Upper lobe of right lung (tissue), 1 donor: ENCODE measurements at places on chromosomes 2 and 18. TPM values are rescaled to one million over a fixed set of nuclear protein-coding genes. Genes with fewer than 3 reads are reported as not detected.
A peak's percentile ranks its signal among the peaks of the same experiment; 100 is the strongest.

BMP10 gene
- 1.4 TPM for total RNA-seq

MDH1 gene
- total RNA-seq: 103 TPM

GRCh38 chr2:29420464-29420863 lies 305.2 kb downstream of the CLIP4 start:
- H3K4me1 ChIP-seq: no peaks in the 10 kb centered on the region
- H3K4me3 ChIP-seq: no peak overlapping the region
- no peaks in the 10 kb centered on the region for H3K36me3 ChIP-seq
- no peaks in the 10 kb centered on the region for H3K27me3 ChIP-seq

TXNDC2 gene
- 0.55 TPM for total RNA-seq

CD28 gene
- total RNA-seq: 2.5 TPM

ATP8B1 gene
- 30.7 TPM for total RNA-seq

DNA sequence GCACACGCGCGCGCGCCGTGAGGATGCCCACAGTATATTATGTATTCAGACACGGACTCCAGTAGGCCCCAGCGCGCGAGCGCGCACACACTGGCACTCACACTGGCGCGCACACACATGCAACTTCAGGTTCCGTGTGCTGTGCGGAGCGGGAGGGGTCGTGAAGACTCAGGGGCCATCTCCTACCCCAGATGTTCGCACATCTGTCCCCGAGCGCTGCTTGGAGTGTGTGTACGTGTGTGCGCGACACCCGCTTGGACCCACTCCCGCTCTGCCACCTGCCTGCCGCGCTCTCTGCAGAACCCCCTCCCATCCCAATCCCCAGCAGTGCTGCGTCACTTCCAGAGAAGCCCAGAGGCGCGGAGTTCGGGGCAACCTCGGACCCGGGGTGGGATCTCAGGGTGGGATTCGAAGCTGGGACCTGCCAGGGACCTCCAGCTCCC lies 2.6 kb downstream of the NRP2 start:
- H3K27me3 ChIP-seq: no peaks in the 10 kb centered on the region
- DNase-seq: peak; percentile 73
- peak overlapping the region; percentile 70 for H3K27ac ChIP-seq
- peaks cover 35% of the 10 kb centered on the region for H3K4me1 ChIP-seq

DNA sequence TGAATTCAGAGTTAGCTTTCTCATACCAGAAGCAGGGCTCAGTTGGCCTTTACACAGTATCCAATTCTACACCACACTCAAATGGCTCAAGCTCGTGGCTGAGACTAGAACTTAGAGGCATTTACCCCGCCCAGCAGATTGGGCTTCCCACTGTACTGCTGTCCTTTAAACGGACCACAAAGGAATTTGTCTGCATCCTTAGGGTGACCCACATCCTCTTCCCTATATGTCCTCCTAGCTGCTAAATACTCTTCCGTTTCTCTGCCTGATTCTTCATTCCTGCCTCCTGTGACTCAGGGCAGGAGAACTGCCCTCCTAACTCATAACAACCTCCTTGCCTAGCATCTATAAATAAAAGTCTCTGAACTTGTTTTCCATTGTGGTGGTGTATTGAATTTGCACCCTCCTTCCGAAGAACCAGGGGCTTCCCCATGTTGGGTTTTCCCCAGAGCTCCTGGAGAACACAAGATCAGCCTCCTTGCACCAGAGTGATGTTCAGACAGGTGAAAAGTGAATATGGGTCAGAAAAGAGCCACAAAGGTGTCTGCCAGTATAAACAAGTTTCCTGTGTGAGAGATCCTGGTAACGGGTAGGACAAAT lies 32.0 kb upstream of the MC4R start:
- H3K27ac ChIP-seq: no peak overlapping the region
- no peak overlapping the region for H3K4me3 ChIP-seq
- H3K4me1 ChIP-seq: no peaks in the 10 kb centered on the region
- no peaks in the 10 kb centered on the region for H3K27me3 ChIP-seq
- no peaks in the 10 kb centered on the region for H3K36me3 ChIP-seq
- no peak for DNase-seq

DNA sequence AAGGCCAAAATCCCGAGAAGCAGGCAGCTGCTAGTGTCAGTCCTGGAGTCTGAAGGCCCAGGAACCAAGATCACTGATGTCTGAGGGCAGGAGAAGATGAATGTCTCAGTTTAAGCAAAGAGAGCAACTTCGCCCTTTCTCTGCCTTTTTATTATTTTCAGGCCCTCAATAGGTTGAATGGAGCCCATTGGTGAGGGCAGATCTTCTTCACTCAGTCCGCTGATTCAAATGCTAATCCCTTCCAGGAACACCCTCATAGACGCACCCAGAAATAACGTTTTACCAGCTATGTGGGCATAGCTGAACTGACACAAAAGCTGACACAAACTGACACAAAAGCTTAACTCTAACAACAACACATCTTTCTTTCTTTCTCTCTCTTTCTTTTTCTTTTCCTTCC lies 78.0 kb upstream of the KCNJ3 start:
- no peaks in the 10 kb centered on the region for H3K4me1 ChIP-seq
- no peaks in the 10 kb centered on the region for H3K27me3 ChIP-seq
- H3K27ac ChIP-seq: no peak overlapping the region

DNA sequence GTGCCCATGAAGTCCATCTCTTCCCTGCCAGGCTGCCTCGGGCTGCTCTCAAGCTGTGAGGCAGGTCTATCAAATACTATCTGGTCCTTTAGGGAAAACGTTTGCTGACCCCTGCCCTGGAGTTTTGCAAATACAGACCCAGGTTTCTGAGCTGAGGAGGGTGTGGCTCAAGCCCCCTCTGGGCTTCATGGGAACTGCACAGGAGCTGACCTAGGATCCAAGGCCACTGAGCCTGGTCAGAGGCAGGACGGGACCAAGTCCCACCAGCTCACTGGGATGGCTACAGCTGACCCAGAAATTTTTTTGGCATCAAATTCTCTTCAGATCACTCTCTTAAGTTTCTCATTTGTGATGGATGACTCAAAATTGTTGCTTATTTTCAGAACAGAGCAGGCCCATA lies 14.1 kb downstream of the ZNF516 start:
- no peak for DNase-seq
- H3K4me3 ChIP-seq: no peak overlapping the region
- H3K27me3 ChIP-seq: no peaks in the 10 kb centered on the region
- H3K27ac ChIP-seq: no peak overlapping the region

DNA sequence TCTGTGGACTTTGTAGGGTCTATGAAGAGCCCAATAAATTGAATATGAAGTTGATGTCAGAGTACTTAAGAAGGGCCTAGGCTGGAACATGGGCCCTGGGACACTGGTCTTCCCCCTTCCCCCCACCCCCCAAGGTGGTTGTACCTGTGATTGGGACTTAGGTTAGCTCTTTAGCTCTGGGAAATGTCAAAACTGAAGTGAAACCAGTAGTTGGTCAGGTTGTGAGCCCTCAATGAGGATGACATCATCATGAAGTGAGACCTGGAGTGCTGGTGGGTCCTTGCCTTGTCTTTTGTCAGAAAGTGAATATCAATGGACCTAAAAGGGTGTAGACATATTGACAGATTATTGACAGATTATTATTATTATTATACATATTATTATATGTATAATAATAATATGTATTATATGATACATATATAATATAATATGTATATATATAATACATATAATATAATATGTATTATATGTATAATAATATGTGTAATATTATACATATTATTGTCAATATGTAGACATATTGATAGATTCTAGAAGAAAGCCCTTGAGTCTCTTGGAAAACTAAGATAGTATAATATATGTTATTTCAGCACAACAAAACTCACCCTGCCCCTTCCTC lies 5.4 kb downstream of the MARS2 start:
- no peak for DNase-seq
- H3K4me3 ChIP-seq: no peak overlapping the region
- H3K36me3 ChIP-seq: peaks cover 3% of the 10 kb centered on the region
- peaks cover 33% of the 10 kb centered on the region for H3K4me1 ChIP-seq
- no peaks in the 10 kb centered on the region for H3K27me3 ChIP-seq
- H3K27ac ChIP-seq: no peak overlapping the region

CUL3 gene
- total RNA-seq: 80.6 TPM

- H3K4me3 ChIP-seq: no peak overlapping the region
- DNase-seq: no peak
- no peaks in the 10 kb centered on the region for H3K4me1 ChIP-seq
- no peaks in the 10 kb centered on the region for H3K36me3 ChIP-seq
- H3K27me3 ChIP-seq: no peaks in the 10 kb centered on the region
These were observed 29.0 kb upstream of the SLC35F6 start for GRCh38 chr2:26735097-26735496.

UGT1A10 gene
- total RNA-seq: not detected

DNA sequence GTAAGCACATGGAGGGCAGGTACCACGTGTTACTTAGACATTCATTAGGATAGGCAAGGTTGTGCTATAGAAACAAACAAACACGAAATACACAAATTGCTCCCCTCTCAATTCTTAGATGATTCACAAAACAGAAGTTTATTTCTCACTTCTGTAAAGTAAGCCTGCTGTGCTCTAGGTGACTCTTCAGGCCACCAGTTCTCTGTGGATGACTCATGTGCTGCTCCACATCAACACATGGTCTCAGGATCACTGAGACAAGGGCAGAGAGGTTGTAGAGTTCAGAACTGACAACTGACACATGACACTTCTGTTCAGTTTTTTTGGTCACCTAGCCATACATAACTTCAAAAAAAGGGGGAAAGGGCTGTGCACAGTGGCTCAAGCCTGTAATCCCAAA lies 70.6 kb downstream of the DAW1 start:
- H3K27me3 ChIP-seq: no peaks in the 10 kb centered on the region
- no peak for DNase-seq
- no peaks in the 10 kb centered on the region for H3K4me1 ChIP-seq
- H3K4me3 ChIP-seq: no peak overlapping the region
- H3K27ac ChIP-seq: no peak overlapping the region

SERPINB12 gene
- not detected for total RNA-seq

DNA sequence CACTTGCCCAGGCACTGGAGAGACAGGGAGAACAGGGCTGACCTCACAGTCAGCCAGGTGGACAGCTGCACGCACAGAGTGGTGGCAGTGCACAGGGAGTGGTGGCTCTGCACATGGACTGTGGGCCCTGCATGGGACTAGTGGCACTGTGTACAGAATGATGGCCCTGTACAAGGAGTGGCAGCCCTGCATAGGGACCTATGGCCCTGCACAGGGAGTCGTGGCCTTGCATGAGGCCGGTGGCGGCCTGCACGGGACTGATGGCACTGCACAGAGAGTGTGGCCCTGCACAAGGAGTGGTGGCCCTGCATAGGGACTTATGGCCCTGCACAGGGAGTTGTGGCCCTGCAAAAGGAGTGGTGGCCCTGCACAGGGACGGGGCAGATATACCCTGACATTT lies 19.1 kb upstream of the STEAP3 start:
- H3K4me3 ChIP-seq: no peak overlapping the region
- no peak overlapping the region for H3K27ac ChIP-seq
- H3K36me3 ChIP-seq: no peaks in the 10 kb centered on the region

GCA gene
- total RNA-seq: 64.8 TPM

TMEM200C gene
- total RNA-seq: 0.41 TPM

DNA sequence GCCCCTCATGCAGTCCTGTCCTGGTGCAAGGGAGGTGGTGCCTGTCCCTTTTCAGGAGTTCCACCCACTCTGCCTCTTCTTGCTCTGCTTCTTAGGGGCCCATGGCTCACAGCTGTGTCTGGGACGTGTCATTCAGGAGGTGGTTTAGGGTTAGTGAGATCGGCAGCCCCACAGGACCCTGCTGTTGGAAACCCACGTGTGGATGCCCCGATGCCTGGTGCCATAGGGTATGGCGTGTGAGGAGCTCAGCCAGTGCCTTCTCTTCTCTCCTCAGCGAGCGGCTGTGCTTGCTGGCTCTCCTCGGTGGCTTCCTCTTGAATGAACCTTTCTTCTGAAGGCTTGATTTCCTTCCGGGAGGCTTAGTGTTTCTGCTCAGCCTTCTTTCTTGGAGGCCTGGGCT lies 55.2 kb downstream of the LDLRAD4 start:
- H3K36me3 ChIP-seq: no peaks in the 10 kb centered on the region
- peak; percentile 40 for DNase-seq
- no peaks in the 10 kb centered on the region for H3K27me3 ChIP-seq
